Hair follicle dermal papilla cell (primary cell): ENCODE measurements at places on chromosomes 6 and 20. TPM values are rescaled to one million over a fixed set of nuclear protein-coding genes. Genes with fewer than 3 reads are reported as not detected.

The SLC13A3 gene
- total RNA-seq = 2.3 and 2.4 TPM in 2 replicates

The ANKRD66 gene
- not detected in 2 replicates for total RNA-seq

The BPIFA1 gene
- not detected in 2 replicates for total RNA-seq

The NMBR gene
- total RNA-seq = not detected in 2 replicates

The CST3 gene
- 110 and 113 TPM in 2 replicates for total RNA-seq

The EXOC2 gene
- 29.3 and 29.7 TPM in 2 replicates for total RNA-seq

The CPNE5 gene
- 0.12 and 0.16 TPM in 2 replicates for total RNA-seq

The ANKS1A gene
- total RNA-seq = 13.6 and 16.2 TPM in 2 replicates

The DEFB110 gene
- total RNA-seq = not detected in 2 replicates

The SAMHD1 gene
- 44.3 and 61.3 TPM in 2 replicates for total RNA-seq

The VTA1 gene
- 69.0 and 69.4 TPM in 2 replicates for total RNA-seq

The RNF182 gene
- total RNA-seq = 15.4 and 16.5 TPM in 2 replicates

The SLC22A3 gene
- 0.12 and 0.16 TPM in 2 replicates for total RNA-seq

The MCCD1 gene
- total RNA-seq = not detected in 2 replicates

The NUS1 gene
- total RNA-seq = 19.2 and 20.8 TPM in 2 replicates

The SLC12A5 gene
- total RNA-seq = not detected in 2 replicates

The NECAB3 gene
- total RNA-seq = 22.5 and 36.7 TPM in 2 replicates

The MOXD1 gene
- 75.3 and 95.6 TPM in 2 replicates for total RNA-seq

The SMOC2 gene
- total RNA-seq = not detected in 2 replicates

The TMEM200A gene
- 21.3 and 27.1 TPM in 2 replicates for total RNA-seq

The CALHM6 gene
- total RNA-seq = 0.32 and 1.5 TPM in 2 replicates

The AGER gene
- total RNA-seq = 0.16 TPM in 1 of 2 replicates, not detected in the other

The OCSTAMP gene
- total RNA-seq = not detected in 2 replicates
